Spleen (tissue), 13 donors: ENCODE measurements at places on chromosomes 2 and 18. TPM values are rescaled to one million over a fixed set of nuclear protein-coding genes. Genes with fewer than 3 reads are reported as not detected.

GRCh38 chr2:190184460-190184859 is 121.9 kb upstream of the MSTN start:
- no peak for DNase-seq

DNA sequence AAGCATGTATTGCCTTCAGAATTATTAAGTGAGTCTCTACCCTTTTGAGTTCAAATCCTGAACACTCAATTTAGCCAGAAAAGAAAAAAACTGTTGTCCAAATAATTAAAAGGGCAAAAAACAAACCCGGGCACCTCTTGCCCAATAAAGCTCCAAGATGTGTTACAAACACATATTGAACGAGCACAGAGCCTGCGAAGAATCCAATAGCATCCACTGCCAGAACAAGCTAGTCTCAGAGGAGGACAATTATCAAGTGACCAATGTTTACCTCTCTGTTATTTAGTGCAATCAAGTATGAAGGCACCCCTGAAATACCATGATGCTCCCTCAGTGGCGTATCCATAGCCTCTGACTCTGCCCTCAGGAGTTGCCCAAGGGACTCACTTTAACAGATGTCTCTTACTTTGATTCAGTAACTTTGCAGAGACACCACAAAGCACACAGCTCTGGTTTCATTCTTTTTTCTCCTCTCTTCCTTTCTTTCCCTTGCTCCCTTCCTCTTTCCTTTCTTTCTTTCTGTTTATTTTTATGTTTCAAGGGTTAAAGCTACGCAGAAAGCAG is 93.5 kb upstream of the SPATS2L start:
- no peak for DNase-seq

- no peak for DNase-seq
Observed at GRCh38 chr2:171316220-171316619, 117.6 kb downstream of the METTL8 start.

DNA sequence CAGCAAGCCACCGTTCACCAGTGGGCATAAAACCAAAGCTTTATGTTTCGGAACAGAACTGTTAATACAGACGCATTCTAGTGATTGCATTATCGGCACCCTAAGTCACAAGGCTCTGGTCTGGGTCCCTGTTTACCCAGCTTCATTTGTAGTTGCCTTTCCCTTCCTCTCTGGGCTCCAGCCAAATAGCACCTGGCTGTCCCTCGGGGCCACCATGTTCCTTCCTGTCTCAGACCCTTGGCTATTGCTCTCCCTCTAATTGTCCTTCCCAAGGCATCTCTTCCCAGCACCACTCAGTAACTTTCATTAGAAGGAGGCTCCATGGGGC is 75.3 kb downstream of the SDC1 start:
- no peak for DNase-seq

DNA sequence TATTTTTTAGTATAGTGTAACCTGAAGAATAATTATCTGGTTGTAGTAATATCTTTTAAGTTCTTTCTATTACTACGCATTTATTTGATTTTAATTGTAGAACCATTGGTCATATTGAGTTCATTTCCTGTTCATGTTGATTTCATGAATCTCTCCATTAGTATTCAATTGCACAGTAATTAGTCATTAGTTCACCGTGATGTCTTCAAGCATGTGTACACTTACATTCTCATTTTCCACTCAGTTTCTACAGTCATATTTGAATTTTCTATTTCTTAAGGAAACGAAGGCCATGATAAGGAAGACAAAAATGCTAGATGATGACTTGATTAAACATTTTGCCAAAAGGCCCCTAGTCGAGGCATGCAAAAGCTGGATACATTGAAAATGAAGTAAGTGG is 333.7 kb upstream of the FANCL start:
- DNase-seq, result no peak

- DNase-seq, result no peak
Observed at GRCh38 chr2:232260075-232260474, 118.5 kb upstream of the ALPP start.

DNA sequence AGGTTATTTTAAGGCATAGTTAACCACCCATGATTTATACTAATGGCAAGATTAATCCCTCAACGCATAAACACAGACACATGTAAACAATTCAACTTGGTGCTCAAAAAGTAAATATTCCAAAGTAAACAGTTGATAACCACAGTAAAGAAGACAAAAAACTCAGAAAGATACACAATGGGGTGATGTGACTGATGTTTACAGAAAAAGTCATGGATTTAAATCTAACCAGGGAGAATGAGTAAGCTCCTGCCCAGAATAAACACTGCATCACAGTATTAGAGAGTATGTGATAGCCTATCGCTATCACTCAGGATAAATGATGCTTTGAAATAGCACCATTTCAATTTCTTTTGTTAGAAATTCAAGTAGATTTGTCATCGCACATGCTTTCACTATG is 49.3 kb downstream of the HIBCH start:
- DNase-seq, result no peak

- no peak for DNase-seq
Observed at GRCh38 chr2:197209742-197210408, 100.7 kb downstream of the ANKRD44 start.

GRCh38 chr2:102256276-102256675 is 55.1 kb upstream of the IL1RL1 start:
- no peak for DNase-seq

DNA sequence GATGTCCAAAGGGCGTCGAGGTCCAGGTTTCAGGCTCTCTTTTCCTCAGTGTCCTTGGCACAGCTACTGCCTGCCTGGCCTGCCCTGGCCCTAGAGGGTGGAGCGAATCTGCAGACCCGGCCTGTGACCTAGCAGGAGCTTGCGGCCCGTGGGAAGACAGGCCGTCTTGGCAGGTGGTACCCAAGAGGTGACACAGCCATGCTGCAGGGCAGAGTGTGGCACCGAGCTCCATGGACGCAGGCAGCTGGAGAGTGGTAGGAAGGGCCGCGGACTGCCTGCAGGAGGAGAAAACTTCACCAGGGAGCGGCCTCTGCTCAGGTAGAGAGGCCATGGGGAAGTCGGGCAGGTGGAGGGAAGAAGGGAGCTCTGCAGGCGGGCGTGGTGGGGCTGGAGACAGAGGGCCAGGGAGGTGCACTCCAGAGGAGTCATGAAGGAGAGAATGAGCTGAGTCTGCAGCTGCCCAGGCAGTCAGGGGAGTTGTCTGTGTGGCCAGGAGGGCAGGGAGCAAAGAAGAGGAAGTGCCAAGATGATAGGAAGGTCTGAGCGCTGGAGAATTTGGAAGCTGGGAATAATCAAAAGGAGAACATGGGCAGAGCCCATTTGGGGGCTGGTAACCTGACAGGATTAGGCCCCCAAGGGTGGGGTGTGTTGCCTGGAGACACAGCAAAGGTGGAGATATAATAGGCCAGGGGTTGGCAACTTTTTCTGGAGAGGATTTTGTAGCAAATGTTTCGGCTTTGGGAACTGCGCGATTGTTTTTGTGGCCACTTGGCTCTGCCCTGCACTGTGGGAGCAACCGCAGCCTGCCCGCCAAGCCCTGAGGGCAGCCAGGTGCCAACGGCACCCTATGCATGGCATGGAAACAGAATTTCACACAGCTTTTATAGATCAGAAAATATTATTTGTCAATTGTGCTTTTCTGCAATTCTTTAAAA is 154.4 kb upstream of the PXDN start:
- DNase-seq, result no peak

DNA sequence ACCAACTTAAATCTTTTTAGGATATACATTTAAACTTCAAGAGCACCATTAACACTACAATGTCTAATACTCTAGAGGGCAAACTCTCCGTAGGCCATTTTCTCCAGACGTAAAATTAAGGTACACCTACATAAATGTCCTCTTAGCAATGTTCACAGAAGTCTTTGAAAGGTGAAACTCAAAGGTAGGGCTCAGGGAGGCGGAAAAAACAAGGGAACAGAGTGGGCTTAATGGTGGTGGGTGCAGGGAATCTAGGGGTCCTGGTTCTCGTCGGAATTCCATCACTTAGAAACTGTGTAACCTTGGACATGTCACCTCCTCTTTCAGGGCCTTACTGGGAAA is 668 bp downstream of the NFU1 start:
- no peak for DNase-seq

DNA sequence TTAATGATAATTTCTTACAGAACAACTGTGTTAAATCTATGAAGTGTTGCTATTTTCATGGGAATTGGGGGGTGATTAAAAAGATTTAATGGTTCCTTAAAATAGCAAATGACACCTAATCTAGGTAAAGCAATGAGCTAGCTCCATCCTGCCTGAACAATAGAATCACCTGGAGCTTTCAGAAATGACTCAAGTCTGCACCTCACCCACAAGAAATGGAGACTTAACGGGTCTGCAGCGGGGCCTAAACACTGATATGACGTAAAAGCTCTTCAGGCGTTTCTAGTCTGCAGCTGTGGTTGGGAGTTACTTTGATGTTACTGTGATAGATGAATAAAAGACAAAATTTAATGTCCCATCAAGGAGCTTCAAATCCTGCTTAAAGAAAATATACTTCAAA is 328.2 kb downstream of the RND3 start:
- DNase-seq, result no peak

GRCh38 chr2:54551123-54551756 is 95.1 kb downstream of the SPTBN1 start:
- DNase-seq, result no peak

- DNase-seq, result no peak
Observed at GRCh38 chr18:3970929-3971328, 484.2 kb downstream of the DLGAP1 start.

Gene PROC
- not detected for total RNA-seq

Gene PJVK
- total RNA-seq, result 1.5 TPM

Gene SNTG2
- 24.9 TPM for total RNA-seq

Gene GALM
- 10.3 TPM for total RNA-seq

Gene GPR35
- 10.3 TPM for total RNA-seq

Gene RND3
- 54.1 TPM for total RNA-seq

Gene CDK15
- total RNA-seq, result not detected

Gene MAPK4
- not detected for total RNA-seq

Gene NPC1
- 56.6 TPM for total RNA-seq

Gene DYSF
- 142 TPM for total RNA-seq

Gene IL1F10
- not detected for total RNA-seq

Gene GTF2A1L
- total RNA-seq, result 4.7 TPM
